ENCODE measurements at places on chromosomes 3 and 15. TPM values are rescaled to one million over a fixed set of nuclear protein-coding genes. Genes with fewer than 3 reads are reported as not detected.

GABRR3 gene
- 0.05 TPM for total RNA-seq

MRPS25 gene
- total RNA-seq: 65.8 TPM

TRIM42 gene
- not detected for total RNA-seq

DNAJA4 gene
- total RNA-seq: 39.2 TPM

GPR176 gene
- total RNA-seq: not detected
